Stimulated activated CD4-positive, alpha-beta T cell treated with anti-CD3 and anti-CD28 coated beads, TNF-alpha, amount 100 ng/mL, for 1 hour (primary cell): ENCODE measurements at places on chromosomes 4 and X.

DNA sequence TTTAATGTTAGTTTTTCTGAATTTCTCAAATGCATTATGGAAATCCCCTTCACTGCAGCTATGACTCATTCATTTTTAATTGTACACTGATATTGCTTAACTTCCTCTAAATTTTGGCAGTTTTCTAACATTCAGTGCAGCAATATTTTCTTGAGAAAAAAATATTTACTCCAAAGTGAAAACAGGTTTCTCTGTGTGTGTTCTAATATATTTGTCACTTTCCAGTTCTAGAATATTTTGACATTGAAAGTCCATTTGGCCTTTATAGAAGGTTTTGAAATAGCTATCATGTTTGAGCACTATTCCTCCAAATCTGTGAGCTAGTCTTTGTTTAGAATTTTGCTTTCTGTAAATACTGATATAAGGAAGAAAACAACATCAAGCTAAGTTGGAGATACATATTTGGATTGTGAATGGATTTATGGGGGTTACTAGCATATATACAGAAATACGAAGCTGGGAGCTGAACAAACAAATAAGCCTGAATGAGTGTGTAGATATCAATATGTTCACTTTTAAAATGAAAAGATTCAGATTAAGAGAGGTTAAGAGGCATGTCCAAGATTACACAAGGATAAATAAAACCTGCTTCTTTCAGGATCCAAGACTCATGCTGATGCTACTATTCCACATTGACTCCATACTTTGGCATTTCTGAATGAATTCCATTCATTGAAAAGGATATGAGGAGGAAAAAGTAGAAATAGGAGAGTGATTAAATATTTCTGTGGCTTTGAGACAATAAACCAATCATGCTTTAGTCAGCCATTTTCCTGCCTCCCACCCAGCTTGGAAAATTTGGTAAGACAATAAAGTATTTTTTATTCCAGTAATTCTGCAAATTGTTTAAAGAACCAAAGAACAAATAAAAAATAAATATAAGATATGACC, 57.3 kb upstream of the SLIT2 start:
- DNase-seq, result no peak

GRCh38 chr4:101102114-101102742, 245.1 kb downstream of the PPP3CA start:
- no peak for DNase-seq

DNA sequence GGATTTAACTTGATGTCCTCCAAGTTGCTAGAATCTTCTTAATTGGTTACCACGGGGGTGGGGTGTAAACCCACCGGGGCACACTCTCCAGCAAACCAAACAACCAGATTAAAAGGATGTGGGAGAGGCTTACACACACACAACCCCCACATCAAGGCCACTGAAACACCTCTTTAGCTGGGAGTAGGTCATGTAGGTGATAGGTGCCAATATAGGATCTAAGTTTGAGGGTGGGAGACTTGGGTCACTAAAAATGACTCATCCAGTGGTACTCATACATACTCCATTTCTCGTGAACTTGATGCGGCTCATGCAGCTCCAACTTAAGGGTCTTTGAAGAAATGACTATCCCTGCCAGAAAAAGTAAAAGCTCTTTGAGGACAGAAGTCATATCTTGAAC, 20.5 kb upstream of the CD40LG start:
- no peak for DNase-seq

- no peak for DNase-seq
These were observed 635.6 kb upstream of the PCDH10 start for GRCh38 chr4:132513491-132513890.

- DNase-seq, result no peak
These were observed 506.6 kb upstream of the AGA start for GRCh38 chr4:177948853-177949252.
